Mesendoderm (in vitro differentiated cells): ENCODE measurements at places on chromosomes 1 and 21.
A peak's percentile ranks its signal among the peaks of the same experiment; 100 is the strongest.

DNA sequence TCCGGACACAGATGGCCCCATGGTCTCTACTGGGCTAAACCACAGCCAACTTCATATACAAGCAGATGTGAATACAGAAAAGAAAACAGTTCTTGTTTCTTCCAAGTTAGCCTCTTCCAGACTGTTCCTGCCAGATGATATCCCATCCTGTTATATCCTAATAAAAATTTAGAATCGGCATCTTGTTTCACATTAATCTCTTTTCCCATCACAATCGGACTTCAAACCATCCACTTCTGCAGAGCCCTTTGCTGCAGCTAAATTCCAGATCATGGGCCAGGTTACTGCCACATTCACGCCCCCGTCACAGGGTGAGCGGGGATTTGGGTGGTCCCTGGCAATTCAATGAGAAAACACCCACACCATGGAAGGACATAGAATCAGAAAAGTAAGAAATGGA is 57.2 kb downstream of the NPHP4 start:
- DNase-seq: no peak

DNA sequence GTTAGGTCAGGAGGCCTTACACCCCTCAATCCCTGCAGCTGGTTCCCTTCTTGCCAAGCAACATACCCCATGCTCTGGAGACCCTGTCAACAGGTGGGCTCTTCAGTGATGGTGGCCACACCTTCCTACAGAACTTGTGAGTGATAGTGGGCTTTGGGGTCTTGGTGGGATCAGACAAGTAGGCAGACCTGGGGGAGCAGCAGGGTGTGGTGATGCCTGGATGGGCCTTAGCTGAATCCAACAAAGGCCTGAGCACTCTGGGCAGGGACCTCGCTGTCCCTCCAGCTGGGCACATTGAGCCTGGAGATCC is 14.9 kb downstream of the FAAH start:
- no peak for DNase-seq

DNA sequence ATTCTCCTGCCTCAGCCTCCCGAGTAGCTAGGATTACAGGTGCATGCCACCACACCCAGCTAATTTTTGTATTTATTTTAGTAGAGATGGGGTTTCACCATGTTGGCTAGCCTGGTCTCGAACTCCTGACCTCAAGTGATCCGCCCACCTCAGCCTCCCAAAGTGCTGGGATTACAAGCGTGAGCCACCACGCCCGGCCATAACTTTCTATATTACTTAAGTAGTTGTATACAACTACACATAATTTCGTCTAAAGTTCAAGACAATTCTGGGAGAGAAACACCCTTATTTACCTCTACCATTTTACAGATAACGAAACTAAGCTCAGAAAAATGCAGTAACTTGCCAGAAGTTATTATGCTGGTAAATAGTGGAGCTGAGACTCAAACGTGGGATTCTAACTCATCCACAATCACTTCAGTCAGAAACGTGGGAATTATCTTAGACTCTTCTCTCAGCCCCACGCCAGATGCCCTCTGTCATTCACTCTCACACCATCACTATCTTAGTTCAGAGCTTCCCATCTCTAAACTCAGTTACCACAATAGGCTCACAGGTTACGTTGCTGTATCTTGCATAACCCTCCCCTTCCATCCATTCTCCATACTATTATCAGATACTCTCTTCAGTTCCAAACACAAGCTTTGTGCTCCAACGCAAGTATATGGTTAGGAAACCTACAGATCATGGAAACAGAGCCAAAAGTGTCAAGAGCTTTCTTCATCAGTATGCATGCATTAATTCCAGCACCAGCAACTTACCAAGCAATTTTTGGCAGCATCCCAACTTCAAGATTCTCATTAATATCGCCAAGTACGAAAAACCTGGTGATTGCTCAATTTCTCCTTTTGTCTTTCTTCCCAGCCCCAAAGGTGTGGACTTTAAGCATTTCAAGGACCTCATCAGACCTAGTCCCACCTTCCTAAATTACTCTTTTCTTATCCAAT is 69.3 kb downstream of the RERE start:
- DNase-seq: no peak

DNA sequence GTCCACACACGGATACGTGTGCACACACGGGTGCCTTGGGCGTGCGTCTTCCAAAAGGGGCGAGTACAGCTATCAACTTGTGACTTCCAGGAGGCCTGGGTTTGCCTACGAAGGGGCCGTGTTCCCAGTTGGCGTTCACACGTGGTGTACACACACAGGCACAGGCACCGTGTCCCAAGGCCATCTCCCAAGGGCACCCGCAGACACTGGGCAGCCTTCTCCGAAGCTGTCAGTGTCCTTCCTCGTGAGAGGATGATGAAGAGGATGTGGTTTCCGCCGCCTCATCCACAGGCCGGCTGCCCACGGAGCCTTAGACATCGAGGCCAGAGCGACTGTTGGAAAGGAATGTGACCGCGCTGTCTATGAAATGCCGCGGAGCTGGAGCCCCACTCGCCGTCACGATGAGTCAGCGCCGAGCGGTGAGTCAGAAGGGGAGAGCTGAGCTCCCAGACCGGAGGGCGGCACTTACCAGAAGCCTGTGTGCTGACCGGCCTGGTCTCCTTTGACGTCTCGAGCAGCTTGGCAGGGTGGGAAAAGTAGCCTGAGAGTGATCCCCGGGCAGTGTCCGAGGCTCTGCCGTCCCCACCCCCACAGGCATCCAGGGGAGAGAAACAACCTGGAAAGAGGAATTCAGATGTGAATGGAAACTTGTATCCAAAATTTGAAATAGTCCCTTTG is 141.4 kb upstream of the ARHGEF16 start:
- peak; percentile 95 for DNase-seq

DNA sequence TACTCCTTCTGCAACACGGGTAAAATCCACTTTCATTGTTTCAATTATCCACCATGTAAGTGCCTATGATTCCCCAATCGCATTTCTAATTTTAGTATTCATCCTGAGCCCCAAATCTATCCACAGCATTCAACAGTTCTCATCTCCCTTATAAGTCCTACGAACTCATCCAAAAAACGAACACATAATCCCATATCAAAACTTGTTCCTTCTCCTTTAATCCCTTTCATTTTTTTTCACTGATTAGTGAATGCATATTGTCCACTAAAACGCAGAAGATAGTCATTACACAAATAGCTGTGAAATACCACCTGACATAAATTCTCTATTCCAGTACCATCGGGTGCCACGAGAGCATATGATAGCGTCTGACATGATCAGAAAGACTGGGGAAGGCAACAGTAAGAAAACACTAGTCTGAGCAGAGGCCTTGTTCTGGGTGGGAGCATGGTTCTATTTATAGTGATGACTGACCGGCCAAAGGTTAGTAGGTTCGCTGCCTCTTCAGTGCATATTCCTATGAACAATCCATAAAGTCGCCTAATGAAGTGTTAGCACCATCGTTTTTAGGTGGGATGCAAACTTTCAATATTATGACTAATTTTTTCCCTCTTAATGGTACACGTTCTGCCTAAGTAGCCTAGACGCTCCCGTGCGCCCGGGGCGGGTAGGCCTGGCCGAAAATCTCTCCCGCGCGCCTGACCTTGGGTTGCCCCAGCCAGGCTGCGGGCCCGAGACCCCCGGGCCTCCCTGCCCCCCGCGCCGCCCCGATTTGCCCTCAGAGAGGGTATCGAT is 648 bp downstream of the ATP5PF start:
- peak; percentile 10 for DNase-seq
